ENCODE measurements at places on chromosomes 4 and X.

DNA sequence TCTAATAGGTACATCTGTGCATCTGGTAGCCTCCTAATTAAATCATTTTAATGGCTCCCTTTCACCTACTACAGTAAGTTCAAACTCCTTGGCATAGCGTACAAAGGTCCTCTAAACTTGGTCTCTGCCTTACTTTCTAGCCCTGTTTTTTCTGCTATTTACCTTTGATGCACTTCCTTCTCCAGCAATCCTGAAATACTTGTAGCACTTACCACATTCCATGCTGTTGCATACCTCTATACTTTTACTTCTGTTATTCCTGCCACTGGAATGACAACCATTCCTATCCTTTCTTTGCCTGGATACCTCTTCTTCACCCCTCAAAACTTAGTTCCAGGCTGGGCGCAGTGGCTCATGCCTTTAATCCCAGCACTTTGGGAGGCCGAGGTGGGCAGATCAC, 56.6 kb upstream of the LHFPL1 start:
- DNase-seq, result no peak

DNA sequence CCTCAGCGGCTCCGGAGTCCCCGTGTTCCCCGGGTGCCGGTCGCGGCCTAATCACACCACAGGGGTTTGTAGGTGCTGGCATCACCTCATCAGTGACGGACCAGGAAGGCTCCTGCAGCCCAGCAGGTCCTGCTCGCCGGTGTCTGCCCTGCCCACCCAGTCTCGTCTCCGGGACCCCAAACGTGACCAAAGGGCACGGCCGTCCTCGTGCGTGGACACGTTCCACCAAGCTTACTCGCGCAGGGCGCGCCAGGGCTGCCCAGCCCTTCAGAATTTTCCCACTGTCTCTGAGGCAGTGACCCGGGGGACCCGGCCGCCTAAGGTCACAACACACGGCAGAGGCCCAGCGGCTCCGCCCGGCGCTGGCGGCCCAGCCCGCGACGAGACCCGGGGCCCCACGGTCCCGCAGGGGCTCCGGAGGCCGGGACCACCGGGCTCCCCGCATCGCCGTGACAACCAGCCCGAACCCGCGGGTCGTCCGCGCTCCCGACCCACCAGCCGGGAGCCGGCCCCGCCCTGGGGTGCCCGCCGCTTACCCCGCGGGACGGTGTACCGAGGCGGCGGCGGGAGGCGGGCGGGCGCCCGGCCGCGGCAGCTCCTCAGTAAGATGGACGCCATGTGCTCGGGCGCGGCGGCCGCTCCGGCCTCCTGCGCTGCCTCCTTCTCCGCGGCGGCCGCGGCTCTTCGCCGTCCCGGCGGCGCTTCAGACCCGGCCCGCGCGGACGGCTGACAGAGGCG, 454 bp downstream of the LETM1 start:
- DNase-seq, result peak; percentile 26

GRCh38 chr4:142194905-142195304, 558.5 kb downstream of the IL15 start:
- DNase-seq, result no peak

DNA sequence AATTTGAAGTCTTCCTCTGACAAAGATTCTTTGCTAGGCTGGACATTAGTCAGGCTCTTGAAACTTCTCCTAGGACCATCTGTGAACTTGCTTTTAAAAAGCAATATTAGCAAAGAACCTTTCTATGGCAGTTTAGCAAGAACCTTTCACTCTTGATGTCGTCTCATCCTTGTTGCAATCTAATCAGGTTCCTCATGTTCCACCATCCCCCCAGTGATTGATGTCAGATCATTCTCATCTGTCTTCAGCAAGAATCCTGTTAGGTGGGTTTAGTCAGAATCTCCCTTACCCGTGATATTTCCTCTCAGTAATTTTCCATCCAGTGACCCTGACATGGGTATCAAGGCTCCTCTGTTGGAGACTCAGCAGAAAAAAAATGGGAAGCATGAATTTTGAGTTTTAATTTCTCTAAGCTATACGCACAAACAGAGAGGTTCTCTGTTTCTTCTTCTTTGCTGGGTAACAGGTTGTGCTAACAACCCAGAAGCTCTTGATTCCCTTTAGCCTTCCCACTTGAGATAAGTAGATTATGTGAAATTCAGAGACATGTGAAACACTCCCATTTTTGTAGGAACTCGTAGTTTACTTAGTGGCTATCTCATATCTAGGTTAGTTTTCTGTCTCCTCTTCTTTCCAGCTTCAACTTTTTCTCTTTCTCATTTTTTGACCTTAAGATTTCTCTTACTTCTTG, 507.4 kb downstream of the C4orf33 start:
- DNase-seq, result no peak

GRCh38 chr4:11264841-11265240, 163.9 kb downstream of the HS3ST1 start:
- no peak for DNase-seq

DNA sequence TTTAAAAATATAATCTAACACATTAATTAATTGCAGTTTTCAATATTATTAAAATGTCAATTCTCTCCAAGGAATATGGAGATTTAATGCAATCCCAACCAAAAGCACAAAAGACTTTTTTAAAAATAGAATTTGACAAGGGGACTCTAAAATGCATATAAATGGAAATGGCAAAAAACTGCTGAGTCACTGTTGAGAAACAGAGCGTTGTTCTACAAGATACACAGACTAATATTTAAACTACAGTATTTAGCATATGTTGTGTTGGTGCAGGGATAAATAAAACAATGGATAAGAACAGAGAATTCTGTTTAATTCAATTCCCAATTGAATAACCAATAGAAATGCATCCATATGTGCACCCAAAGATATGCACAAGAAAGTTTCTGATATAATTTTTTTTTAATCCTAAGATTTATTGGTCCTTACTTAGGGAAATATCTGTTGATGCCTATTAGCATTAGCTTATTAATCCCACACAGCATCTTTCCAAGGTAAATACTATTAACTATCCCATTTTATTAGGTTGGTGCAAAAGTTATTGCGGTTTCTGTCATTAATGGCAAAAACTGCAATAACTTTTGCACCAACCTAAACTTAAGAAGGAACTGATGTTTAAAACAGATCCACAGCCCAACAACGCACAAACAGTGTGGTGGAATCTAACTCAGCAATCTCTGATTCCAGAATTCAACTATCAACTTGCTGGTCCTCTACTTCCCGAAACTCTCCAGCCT, 86.8 kb upstream of the VEGFC start:
- DNase-seq, result no peak

DNA sequence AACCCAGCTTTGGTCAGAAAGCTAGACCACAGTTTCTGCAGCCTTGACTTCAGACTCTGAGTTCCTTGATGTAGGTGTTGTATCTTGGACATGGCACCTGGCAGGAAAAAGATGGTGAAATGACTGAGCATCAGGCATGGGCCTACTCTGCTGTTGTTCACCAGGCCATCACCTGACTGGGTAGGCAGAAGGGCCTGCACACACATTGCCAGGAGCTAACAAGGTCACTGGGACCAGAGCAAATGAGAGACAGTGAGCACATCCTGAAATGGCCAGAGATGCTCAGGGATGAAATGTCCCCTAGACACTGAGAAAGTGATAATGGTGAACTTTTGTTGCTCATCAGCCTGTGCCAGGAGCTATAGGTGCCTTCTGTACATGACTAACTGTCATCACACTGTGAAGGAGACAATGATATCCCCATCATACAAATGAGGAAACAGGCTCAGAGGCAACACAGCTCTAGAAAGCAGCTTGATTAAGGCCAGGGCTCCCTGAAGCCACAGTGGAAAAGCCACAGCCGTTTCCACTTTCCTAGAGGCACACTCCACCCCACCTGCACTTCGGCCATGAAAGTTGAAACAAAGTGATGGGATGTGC, 128.3 kb downstream of the TSPAN5 start:
- DNase-seq, result no peak

GRCh38 chr4:114734594-114734993, 136.0 kb downstream of the UGT8 start:
- DNase-seq, result no peak

- DNase-seq, result no peak
Measured at GRCh38 chr4:129092631-129093190, 628 bp downstream of the SCLT1 start.

DNA sequence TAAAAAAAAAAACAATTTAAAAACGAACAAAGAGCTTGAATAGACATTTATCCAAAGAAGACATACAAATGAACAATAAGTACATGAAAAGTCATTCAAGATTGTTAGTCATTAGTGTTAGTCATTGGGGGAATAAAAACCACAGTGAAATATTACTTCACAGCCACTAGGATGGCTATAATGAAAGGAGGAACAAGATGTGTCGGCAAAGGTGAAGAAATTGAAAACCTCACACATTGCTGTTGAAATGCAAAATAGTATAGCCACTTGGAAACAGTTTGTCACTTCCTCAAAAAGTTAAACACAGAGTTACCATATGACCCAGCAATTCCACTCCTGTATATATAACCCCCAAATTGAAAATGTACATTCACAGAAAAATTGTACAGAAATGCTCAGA, 45.2 kb upstream of the SLC39A8 start:
- DNase-seq, result no peak

GRCh38 chr4:54433686-54434085, 204.6 kb downstream of the PDGFRA start:
- DNase-seq, result no peak

DNA sequence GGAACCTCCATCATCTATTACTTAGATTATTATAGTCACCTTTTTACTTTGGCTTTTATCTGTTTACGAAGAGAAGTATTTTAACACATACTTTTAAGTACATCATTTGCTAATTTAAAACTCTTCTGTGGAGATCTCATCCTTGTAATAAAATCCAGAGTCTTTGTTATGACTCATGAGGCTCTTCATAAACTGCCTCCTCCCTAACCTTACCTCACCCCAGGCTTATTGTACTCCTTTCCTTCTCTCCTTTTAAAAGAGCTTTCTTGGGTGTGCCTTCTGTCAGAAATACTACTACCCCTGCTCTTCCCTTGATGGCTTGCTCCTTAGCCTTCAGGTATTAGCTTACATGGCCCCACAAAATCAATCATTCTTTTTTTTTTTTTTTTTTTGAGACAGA, 6.6 kb downstream of the ARL9 start:
- DNase-seq, result no peak

GRCh38 chr4:181711387-181711786, 531.8 kb upstream of the TENM3 start:
- no peak for DNase-seq

- no peak for DNase-seq
Measured at GRCh38 chr4:14827111-14827510, 175.2 kb upstream of the CPEB2 start.

- no peak for DNase-seq
Measured at GRCh38 chrX:76538860-76539259, 111.3 kb downstream of the MAGEE1 start.

GRCh38 chrX:53715346-53715924, 28.9 kb upstream of the HUWE1 start:
- no peak for DNase-seq

GRCh38 chr4:82230306-82230705, 143.5 kb downstream of the HNRNPD start:
- DNase-seq, result no peak

- peak; percentile 21 for DNase-seq
Measured at GRCh38 chr4:142405695-142406498, 440.2 kb downstream of the INPP4B start.

- no peak for DNase-seq
Measured at GRCh38 chr4:154455111-154455510, 36.5 kb downstream of the DCHS2 start.

GRCh38 chr4:140266958-140267568, 106.4 kb upstream of the SCOC start:
- DNase-seq, result no peak

DNA sequence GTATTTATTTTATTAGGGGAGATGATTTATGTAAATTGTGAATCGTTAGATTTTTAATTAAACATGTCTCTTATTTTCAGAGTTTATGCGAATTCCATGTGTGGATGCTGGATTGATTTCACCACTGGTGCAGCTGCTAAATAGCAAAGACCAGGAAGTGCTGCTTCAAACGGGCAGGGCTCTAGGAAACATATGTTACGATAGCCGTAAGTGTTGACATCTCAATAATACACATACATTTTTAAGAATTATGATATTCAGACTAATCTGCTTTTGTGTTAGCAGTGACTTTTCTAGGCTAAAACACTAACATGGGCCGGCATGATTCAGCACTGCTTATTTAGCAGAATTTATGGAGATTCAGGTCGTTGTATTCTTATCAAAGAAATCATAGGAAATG, 91.2 kb downstream of the RAP1GDS1 start:
- DNase-seq, result no peak

DNA sequence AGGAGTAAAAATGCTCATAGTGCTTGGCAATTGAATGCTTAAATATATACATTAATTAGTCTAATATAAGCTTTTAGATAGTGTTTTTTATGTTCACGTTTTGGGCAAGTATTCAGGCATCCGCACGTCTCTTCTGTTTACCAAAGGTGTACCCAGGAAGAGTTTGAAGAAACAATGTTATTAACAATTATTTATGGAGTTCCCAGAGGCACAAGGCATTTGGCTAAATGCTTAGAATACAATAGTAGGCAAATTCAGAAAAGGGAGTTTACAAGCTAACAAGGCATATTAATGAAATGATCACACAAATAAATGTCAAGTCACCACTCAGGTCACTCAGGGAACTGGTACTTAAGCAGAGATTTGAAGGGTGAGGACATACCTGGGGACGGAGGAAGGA, 294.8 kb downstream of the TENM3 start:
- DNase-seq, result no peak

- no peak for DNase-seq
Measured at GRCh38 chr4:112348488-112349158, 51.5 kb downstream of the ALPK1 start.

- no peak for DNase-seq
Measured at GRCh38 chrX:12434493-12434892, 296.2 kb downstream of the FRMPD4 start.

DNA sequence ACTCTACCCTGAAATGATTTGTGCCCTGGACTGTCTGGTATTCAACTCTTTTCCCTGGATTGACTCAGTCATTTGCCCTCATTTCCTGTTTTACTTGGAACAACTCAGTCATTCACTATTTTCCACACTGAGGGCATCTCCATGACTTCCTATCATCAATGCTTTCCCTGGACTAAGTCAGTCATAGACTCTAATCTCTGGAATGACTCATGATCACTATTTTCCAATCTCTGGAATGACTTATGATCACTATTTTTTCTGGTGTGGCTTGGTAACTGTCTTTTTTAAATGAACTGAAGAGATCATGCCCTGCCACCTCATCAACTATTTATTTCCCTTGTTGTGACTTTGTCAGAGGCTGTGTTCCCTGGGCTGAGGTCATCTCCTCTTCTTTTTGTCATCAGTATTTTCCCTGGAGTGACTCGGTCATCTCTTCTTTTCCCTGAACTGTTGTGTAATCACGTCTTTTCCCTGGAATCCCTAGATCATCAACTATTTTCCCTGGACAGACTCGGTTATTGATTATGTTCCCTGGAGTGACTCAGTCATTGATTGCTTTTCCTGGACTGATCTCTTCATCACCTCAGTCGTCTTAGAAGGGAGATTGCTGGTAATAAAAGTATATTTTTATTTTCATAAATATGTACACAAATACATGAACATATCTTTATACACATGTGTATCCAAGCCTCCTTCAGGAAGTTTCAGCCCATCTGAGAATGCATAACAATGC, 327.1 kb upstream of the VCX start:
- no peak for DNase-seq

GRCh38 chr4:139665690-139666529, at the start of gene MGST2:
Gene MGST2, plus strand, starts transcription at chr4:139665819. Its CDS starts 201 bp downstream, at chr4:139666020.
- DNase-seq, result peak; percentile 59

- DNase-seq, result no peak
Measured at GRCh38 chrX:26295425-26295824, 79.5 kb downstream of the MAGEB5 start.

GRCh38 chr4:36324808-36325207, 43.4 kb downstream of the DTHD1 start:
- no peak for DNase-seq

Measured in DND-41 (cell line).